ENCODE measurements at places on chromosomes 4 and X. TPM values are rescaled to one million over a fixed set of nuclear protein-coding genes. Genes with fewer than 3 reads are reported as not detected.

The PHEX gene
- not detected for polyA plus RNA-seq

DNA sequence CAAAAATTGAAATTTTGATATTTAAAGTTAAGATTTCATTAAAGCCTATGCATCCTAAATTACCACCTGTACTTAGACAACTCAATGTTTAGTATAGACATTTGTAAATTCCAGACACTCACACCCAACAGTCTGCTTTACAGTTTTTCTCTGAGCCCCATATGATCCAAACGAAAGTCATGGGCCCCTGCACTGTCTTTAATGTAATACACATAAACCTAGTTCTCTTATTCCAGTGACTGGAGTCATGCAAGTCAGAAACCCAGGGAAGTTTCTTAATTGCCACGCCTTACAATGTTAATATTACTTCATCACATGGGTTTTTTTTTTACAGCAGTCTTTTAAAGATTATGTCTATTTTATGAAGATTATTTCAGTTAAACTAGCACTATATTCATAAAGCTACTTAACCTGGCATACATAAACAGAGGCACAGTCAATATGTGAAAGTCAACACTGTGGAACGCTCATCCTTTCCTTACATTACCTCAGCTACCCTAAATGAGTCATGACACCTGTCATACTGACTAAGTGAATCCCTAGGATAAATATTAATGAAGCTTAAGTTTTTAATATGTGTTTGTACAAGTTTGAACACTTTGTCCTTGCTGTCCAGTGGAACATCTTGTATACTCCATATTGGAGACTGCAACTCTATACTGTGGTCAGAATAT, 67.7 kb upstream of the H2AZ1 start:
- no peak overlapping the region for H3K4me3 ChIP-seq
- no peaks in the 10 kb centered on the region for H3K27me3 ChIP-seq
- no peaks in the 10 kb centered on the region for H3K4me1 ChIP-seq
- no peak for DNase-seq

The CYSLTR1 gene
- 0.48 TPM for polyA plus RNA-seq

The NPY2R gene
- not detected for polyA plus RNA-seq

- no peak overlapping the region for H3K4me3 ChIP-seq
- no peaks in the 10 kb centered on the region for H3K4me1 ChIP-seq
- H3K36me3 ChIP-seq, result peaks cover 6% of the 10 kb centered on the region
Measured at GRCh38 chr4:185359767-185360446, 35.8 kb downstream of the LRP2BP start.

- DNase-seq, result peak; percentile 79
- H3K27me3 ChIP-seq, result no peaks in the 10 kb centered on the region
- H3K36me3 ChIP-seq, result no peaks in the 10 kb centered on the region
- H3K27ac ChIP-seq, result no peak overlapping the region
- H3K4me1 ChIP-seq, result no peaks in the 10 kb centered on the region
Measured at GRCh38 chr4:11367371-11367770, 61.3 kb downstream of the HS3ST1 start.

The TMPRSS11A gene
- not detected for polyA plus RNA-seq

The GAGE13 gene
- not detected for polyA plus RNA-seq

DNA sequence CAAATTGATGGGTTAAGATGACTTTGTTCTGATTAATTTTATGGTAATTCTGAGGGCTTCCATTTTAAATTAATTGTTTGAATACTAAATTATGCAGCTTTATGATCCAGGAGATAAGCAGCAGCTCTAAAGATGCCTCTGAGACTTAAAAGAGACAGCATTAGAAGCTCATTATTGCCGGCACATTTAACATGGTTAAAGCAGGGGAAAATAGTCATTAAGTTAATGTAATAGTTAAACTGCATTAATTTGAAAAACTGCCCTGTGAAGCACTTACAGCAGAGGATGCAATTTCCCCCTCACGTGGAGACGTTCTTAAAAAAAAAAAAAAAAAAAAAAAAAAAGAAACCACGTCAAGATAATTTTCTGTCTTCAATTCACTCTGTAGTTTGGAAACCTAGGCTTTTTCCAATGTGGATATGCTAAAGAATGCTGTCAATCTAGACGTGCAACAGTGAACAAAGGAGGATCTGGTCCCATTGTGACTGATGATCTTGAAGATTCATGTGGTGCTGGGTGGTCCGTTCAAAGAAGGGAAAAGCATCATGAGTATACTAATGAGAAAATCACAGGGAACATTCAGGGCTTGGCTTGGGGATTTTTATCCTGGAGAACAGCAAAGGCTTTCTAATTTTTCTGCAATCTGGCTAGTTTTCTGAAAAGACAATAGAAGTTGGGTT, 440.6 kb upstream of the HS3ST1 start:
- H3K27ac ChIP-seq, result no peak overlapping the region
- H3K36me3 ChIP-seq, result no peaks in the 10 kb centered on the region
- H3K4me3 ChIP-seq, result no peak overlapping the region
- no peaks in the 10 kb centered on the region for H3K4me1 ChIP-seq
- no peak for DNase-seq
- no peaks in the 10 kb centered on the region for H3K27me3 ChIP-seq

GRCh38 chr4:38674258-38675144, 10.5 kb downstream of the KLF3 start:
- no peak for DNase-seq
- no peaks in the 10 kb centered on the region for H3K36me3 ChIP-seq
- peaks cover 87% of the 10 kb centered on the region for H3K4me1 ChIP-seq
- peak overlapping the region; percentile 54 for H3K27ac ChIP-seq

- no peaks in the 10 kb centered on the region for H3K4me1 ChIP-seq
- no peak overlapping the region for H3K27ac ChIP-seq
- H3K27me3 ChIP-seq, result no peaks in the 10 kb centered on the region
- no peak overlapping the region for H3K4me3 ChIP-seq
Measured at GRCh38 chr4:152738827-152739226, 40.7 kb downstream of the TIGD4 start.

DNA sequence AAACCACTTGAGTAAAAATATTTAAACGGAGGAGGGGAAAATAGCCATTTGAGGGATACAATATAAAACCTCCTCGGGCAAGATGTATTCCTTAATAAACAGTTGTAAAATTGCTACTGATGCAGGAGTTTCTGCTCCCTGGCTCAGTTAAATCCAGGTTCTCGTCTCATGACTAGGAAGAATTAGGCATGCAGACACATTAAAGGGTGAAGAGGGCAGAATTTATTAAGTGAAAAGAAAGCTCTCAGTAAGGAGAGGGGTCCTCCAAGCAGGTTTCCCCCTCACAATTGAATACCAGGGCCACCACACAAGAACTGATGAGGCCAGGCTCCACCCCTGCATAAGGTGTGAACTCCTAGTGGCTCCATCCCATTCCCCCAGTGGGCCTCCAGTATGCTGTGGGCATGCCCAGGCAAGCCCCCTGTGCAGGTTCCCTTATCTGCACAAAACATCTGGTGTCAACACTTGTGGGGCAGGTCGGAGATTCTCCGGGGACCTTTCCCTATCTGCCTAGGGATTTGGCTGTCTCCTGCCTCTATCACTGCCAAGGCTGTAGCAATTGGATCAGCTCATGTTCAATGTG, 80.4 kb downstream of the HS6ST2 start:
- H3K4me3 ChIP-seq, result no peak overlapping the region
- no peak overlapping the region for H3K27ac ChIP-seq
- H3K36me3 ChIP-seq, result no peaks in the 10 kb centered on the region
- H3K27me3 ChIP-seq, result no peaks in the 10 kb centered on the region

GRCh38 chr4:141851246-141851891, 215.0 kb downstream of the IL15 start:
- no peaks in the 10 kb centered on the region for H3K4me1 ChIP-seq
- H3K27ac ChIP-seq, result no peak overlapping the region
- H3K36me3 ChIP-seq, result no peaks in the 10 kb centered on the region
- no peak for DNase-seq
- H3K27me3 ChIP-seq, result no peaks in the 10 kb centered on the region
- H3K4me3 ChIP-seq, result no peak overlapping the region

The TBC1D9 gene
- 1.6 TPM for polyA plus RNA-seq

DNA sequence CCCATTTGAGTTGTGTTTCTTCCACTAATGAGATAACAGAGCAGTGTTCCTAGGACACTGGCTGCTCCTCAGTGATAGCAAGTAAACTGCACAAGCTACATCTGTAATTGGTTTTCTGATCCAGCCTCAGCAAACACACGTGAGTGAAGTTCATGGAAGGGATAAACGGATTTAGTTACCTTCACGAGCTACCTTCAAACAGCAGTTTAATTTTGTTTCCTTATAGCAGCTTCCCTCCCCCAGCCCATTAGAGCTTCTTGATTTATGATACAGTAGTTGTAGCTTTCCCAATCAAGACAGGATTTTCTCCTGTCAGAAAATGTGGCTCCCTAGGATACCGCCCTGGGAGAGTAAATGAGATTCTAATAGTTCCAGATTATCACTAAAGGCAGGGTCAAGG, 634.2 kb upstream of the FAT1 start:
- no peaks in the 10 kb centered on the region for H3K4me1 ChIP-seq
- H3K36me3 ChIP-seq, result no peaks in the 10 kb centered on the region
- no peak for DNase-seq
- H3K4me3 ChIP-seq, result no peak overlapping the region
- H3K27me3 ChIP-seq, result no peaks in the 10 kb centered on the region

Measured in psoas muscle (tissue), 8 donors.